ENCODE measurements at places on chromosomes 2 and 18. TPM values are rescaled to one million over a fixed set of nuclear protein-coding genes. Genes with fewer than 3 reads are reported as not detected.

DNA sequence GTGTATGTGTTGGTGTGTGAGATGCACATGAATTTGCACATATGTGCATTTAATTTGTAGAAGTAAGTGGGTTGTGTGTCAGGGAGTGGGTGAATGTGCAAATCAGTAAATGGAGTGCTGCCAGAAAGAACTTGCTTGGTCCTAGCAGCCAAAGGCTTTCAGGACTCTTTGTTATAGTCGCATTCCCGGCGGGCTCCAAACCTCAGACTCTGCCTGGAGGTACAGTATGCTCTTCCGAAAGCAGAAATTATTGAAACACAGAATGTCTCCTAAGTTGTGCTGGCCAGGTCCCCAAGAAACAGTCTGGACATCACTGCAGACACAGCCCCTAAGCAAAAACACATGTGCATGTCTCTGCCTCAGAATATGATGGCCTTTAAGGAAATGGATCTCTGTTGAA is 232.4 kb downstream of the INSIG2 start:
- DNase-seq: no peak

- DNase-seq: no peak
Measured at GRCh38 chr2:46921676-46922448, 6.3 kb upstream of the MCFD2 start.

DNA sequence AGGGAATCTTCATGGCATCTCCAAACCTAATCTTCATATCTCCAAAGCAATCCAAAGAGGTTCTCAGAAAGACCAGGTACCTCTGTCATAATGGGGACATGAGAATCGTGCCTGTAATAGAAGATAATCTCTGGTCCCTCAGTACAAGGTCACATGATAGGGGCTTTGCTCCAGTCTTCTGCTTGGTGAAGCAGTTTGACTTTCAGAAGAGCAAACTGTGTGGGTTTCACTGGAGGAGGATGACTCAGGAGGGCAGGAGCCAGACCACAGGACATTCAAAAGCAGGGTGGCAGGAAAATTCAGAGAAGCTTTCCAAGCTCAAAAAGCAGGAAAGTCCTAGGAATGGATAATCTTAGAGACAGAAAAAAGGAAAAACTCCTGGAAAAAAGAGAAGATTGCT is 10.6 kb upstream of the PAX3 start:
- DNase-seq: no peak

The HNMT gene
- total RNA-seq: 72.7 TPM

GRCh38 chr2:126761256-126761980 is 105.5 kb downstream of the GYPC start:
- no peak for DNase-seq

GRCh38 chr2:32715391-32715841 is 87.6 kb downstream of the TTC27 start:
- no peak for DNase-seq

DNA sequence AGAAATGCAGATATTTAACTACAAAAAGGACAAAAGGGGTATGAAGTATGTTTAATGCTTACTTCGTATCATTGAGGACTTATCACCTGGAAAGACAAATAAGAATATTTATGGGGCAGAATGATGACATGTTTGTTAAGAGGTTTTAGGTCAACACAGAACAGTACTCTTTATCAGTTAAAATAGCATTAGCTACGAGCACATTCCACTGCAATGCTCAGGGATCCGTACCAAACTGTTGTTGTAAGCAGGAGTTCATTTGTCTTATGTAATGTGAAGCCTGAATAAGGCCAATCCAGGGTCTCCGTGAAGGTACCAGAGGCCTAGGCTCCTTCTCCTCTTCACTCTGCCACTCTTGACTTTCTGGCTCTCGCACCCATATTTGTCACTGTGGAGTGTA is 465.7 kb upstream of the NRP2 start:
- DNase-seq: peak; percentile 13

The CPLX4 gene
- total RNA-seq: 2.4 TPM

The SUPT7L gene
- 30.6 TPM for total RNA-seq

GRCh38 chr2:114800371-114800770 is 357.9 kb downstream of the DPP10 start:
- no peak for DNase-seq

- no peak for DNase-seq
Measured at GRCh38 chr18:44732599-44732998, 51.9 kb downstream of the SETBP1 start.

DNA sequence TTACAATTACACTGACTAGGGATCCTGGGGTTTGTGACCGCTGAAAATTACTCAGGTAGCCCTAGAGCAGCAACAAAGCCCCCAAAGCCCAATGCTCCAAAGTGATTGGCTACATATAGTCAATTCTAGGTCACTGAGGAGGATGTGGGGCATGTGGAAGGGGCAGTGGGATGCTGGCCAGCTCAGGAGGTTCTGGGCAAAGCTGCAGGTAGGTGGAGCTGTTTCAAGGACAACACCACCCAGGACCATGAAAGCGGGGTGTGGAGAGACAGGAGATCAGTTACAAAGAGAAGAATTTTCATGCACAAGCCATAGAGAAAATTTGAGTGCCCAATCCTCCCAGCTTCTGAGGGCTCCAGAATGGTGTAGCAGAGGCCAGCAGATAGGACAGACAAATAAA is 75.0 kb upstream of the CCDC85A start:
- DNase-seq: no peak

- DNase-seq: no peak
Measured at GRCh38 chr2:168443818-168444217, 12.3 kb upstream of the CERS6 start.

The LCT gene
- 1.7 TPM for total RNA-seq

DNA sequence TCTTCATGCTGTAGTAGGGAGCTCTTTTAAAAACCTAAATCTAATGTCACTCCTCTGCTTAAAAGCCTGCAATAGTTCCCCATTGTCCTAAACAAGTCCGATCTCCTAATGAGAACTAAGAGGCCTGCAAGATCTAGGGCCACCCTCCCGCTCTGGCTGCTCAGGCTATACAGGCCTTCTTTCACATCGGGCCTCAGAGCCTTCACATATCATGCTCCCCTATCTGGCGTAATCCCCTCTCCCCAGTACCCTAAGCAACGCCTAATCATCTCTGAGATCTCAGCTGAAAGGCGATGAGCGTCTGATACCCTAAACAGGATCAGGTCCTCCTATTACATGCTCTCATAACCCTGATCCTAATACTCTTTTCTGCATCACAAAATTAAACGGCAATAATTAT is 1.9 kb downstream of the MAP4K3 start:
- peak; percentile 25 for DNase-seq

DNA sequence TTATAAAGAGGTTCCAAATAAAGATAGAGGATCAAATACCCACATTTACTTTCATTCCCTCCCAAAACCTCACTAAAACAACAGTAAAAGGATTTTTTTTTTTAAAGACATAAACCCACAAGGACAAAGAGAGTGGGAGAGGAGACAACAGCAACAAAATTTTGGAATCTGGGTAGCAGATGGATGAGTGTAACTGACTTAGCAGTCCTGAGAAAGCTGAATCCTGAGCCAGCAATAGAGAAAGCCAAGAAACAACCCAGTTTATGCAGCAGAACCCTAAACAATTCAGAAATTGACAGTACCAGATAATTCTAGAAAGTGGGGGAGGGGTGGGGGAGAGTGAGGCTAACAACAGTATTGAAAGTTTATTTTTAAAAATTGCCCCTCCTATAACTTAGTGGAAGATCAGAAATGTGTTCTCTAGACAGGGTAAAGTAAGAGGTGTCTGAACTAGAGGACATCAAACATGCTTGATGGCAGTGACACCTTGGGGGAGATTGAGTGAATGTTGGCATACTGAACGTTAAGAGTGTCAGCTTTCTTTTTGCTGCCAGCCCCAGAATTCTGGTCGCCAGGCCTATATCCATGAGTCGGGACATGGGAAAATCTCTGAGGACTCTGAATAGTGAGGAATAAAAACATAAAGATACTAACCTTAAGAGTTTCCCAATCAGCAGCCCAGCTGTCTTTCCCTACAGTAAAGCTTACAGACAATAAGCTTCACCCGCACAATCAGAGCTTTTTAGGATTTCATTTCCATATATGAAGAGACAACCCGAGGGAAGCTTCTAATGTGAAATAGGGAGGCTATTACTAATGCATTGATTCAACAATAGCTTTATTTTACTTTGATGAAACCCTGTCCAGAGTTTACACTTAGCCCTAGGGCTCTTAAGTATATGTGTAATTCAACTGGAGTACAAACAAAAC is 128.0 kb upstream of the ALPP start:
- DNase-seq: no peak

GRCh38 chr18:63433334-63433866 is 11.1 kb upstream of the VPS4B start:
- DNase-seq: no peak

All from umbilical cord (tissue), 2 donors.